Muscle of arm (tissue), 14 donors: ENCODE measurements at places on chromosomes 1 and 21. TPM values are rescaled to one million over a fixed set of nuclear protein-coding genes. Genes with fewer than 3 reads are reported as not detected.

Gene ZNF687
- 9.9 TPM for polyA plus RNA-seq

Gene OR6N1
- polyA plus RNA-seq = not detected

Gene CYP2J2
- polyA plus RNA-seq = 103 TPM

Gene EPHA8
- polyA plus RNA-seq = not detected

Gene KAZN
- 10.6 TPM for polyA plus RNA-seq

Gene NT5C1A
- 3.7 TPM for polyA plus RNA-seq

Gene CRNN
- not detected for polyA plus RNA-seq

Gene C21orf91
- polyA plus RNA-seq = 19.6 TPM

Gene CFHR3
- 4.0 TPM for polyA plus RNA-seq

DNA sequence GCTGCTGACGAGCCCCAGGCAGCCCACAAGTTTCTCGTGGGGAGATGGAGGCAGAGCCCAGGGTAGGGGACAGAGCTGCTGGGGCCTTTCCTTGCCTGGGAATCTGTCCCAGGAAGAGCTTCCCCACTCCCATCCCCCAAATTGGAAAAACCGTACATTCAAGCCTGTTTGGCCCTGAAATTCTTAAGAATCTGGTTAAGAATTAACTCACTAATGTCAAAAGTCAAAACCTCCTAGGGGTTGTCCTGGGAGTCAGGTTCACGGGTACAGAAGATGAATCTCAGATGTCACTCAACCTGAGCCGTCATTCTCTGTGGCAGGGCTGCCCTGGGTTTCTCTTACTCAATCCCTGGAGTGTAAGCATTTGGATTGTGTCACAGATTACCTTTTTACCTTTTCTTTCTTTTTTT lies 8.4 kb downstream of the C1orf115 start:
- no peak for DNase-seq

- no peak for DNase-seq
Observed at GRCh38 chr1:22398656-22399420, 52.8 kb upstream of the ZBTB40 start.

DNA sequence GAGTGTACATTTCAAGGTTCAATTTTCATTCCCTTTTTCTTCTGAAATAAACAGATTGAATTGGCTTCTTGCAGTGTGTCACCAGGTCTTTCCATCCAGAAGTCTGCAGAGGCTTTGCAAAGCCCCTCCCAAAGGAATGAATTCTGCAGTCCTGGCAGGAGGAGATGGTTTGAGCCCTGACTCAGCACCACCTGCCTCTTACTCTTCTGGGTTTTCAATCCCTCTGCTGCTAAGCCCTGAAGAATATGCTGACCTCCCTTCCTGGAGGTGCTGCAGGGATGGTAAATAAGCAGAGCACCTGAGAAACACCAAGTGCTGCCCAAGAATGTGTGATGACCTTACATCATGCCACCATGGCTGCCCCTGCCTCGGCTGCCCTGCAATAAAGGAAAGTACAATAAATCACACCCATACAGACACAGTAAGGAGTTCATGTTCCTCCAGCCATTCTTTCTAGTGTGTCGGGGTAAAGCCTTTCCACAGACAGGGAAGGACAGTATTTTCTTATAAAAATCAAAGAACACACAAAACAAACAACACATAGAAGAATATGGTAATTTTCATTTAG lies 209.2 kb downstream of the ZNF326 start:
- DNase-seq = no peak

- no peak for DNase-seq
Observed at GRCh38 chr1:246641394-246641793, 75.1 kb downstream of the CNST start.

GRCh38 chr1:228000836-228001563 lies 5.8 kb upstream of the WNT3A start:
- DNase-seq = no peak

GRCh38 chr21:39502631-39503030 lies 50.9 kb downstream of the SH3BGR start:
- no peak for DNase-seq

DNA sequence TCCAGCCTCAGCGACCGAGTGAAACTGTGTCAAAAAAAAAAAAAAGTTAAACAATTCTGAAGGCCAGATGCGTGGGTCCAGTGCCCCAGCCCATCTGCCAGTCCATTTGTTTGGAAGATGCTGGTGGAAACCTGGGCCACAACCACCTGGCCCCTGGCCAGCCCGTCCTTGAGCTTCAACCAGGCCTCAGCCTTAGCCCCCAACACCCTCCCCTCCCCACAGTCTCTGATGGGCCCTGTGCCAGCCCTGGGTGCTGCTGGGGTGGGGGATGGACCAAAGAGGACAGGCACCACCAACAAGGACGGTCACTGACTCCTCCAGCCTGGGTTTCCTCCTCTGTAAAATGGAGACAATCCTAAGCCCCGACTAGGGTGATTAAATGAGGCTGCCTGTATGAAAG lies 19.6 kb upstream of the PLEKHG5 start:
- no peak for DNase-seq

- DNase-seq = no peak
Observed at GRCh38 chr1:205073511-205073910, 10.7 kb downstream of the TMEM81 start.

GRCh38 chr1:186643614-186644013 lies 36.6 kb downstream of the PTGS2 start:
- no peak for DNase-seq

DNA sequence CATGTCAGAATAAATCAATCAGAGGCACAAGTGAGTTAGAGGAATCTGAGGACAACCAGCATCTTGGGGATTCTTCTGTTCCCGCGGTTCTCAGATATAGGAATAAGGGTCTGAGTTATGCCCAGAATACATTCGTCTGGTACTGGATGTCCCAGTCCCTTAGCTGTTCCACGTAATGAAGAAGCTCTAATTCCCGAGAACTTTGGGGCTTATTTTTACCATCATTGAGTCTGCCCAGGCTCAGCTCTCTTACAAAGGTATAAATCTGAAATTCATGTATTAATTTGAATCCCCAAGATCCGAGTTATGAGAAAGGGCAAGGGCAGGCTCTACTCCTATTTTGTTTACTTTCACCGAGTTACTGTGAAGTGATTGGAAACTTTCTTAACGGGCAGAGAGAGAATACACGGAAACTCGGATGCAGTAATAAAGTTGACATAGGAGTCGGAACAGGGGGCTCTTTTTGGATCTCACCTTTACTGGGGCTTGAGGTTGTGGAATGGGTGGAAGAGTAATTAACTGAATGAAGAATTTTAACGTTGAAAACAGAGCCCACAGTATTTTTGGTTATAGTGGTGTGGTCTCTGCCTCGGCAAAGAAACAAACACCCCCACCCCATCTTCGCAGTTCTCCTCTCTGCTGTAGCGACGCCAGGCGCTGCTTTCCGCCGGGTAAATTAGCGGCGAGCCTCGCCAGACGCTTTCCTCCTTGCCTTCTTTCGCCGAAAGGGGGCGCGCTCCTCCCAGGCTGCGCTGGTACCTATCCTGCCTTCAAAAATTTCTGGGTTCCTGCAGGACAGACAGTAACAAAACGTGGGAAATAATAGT lies 7.1 kb downstream of the PRRX1 start:
- peak; percentile 87 for DNase-seq

GRCh38 chr1:27872802-27873551 lies 633 bp downstream of the THEMIS2 start:
- no peak for DNase-seq

DNA sequence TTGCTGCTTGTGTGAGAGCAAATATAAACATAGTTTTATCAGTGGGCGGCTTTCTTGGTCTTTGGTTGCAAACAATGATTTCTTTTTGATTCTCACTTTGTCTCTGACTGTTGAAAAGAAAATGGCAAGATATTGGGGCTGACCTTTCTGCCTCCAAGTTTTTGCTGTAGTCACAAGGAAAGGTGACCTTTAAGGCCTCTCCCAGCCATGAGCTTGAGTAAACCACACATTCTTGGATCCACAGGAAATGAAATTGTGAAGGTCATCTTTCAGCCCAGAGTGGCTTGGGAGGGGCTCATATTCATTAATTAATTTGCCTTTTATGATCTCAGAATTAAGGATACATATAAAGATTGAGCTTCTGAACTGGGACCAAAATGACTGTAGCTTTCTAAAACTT lies 241.6 kb downstream of the BACH1 start:
- no peak for DNase-seq

- no peak for DNase-seq
Observed at GRCh38 chr1:215875236-215875635, 308.1 kb downstream of the KCTD3 start.

DNA sequence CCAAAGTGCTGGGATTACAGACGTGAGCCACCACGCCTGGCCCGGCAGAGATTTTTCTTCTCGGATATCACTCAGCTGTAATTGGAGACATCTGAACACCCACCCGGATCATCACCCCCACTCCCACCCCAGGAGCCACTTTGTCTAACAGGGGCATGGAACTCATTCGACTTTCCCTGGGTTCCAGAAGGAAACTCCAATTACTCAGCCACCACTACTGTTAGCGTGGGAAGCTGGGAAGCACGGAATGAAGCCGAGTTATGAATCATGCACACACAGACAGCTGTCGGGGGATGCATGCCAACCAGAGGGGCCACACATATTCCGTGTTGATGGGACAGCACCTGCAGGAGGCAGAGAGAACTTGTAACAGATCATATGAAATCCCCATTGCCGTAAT lies 85.2 kb downstream of the HLCS start:
- no peak for DNase-seq

- DNase-seq = no peak
Observed at GRCh38 chr1:208239473-208240381, 4.5 kb downstream of the PLXNA2 start.

GRCh38 chr1:203289281-203289981 lies 15.9 kb upstream of the BTG2 start:
- DNase-seq = no peak

DNA sequence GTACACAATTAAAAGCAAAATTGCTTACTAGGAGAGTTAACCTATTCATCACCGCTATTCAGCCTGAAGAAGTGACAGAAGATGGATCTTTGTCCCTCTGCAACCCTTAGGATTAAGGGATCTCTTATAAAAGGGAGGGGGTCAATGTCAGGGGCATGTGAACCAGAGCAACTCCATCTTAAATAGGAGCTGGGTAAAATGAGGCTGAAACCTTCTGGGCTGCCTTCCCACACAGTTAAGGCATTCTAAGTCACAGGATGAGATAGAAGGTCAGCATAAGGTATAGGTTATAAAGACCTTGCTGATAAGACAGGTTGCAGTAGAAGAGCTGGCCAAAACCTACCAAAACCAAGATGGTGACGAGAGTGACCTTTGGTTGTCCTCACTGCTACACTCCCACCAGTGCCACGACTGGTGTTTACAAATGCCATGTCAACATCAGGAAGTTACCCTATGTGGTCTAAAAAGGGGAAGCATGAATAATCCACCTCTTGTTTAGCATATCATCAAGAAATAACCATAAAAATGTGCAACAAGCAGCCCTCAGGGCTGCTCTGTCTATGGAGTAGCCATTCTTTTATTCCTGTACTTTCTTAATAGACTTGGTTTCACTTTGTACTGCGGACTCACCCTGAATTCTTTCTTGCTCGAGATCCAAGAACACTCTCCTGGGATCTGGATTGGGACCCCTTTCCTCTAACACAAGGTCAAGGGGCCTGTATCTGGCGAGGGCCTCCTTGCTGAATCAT lies 35.3 kb upstream of the NEK2 start:
- no peak for DNase-seq

GRCh38 chr1:229420765-229421164 lies 13.1 kb downstream of the ACTA1 start:
- DNase-seq = no peak

DNA sequence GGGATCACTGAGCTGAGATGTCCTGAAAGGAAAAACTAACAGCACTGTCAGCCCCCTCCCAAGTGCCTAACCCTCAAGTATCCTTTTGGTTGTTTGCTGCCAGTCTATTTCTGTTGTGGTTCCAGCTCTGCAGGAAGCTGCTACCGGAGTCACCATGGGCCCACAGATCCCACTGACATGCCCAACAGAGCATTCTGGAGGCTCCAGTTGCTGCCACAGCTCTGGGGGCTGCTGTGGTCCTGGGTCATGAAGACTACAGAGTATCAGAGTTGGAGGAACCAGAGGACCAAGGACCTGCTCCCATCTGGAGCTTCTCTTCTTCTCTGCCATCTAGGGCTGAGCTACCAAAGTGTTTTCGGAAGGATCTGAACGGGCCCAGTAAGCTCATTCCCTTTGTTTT lies 910 bp downstream of the LCE3A start:
- DNase-seq = no peak

- peak; percentile 28 for DNase-seq
Observed at GRCh38 chr1:86757272-86757984, 53.1 kb downstream of the SH3GLB1 start.

GRCh38 chr1:153370146-153370545 lies 5.3 kb downstream of the S100A12 start:
- no peak for DNase-seq

GRCh38 chr1:234315091-234315541 lies 58.1 kb upstream of the COA6 start:
- DNase-seq = no peak

DNA sequence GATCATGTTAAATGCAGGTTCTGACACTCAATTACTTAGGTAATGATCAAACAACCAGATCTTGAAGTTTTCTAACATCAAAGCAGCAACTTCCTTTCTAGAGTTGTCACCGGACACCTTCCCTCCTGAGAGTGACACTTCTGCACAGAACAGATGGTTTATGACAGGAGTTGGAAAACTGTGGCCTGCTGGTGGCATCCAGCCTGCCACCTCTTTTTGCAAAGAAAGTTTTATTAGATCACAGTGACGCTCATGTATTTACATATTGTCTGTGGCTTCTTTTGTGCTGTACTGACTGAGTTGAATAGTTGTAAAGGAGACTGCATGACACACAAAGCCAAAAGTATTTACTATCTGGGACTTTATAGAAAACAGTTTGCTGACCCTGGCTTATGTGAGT lies 28.3 kb downstream of the DDR2 start:
- no peak for DNase-seq

DNA sequence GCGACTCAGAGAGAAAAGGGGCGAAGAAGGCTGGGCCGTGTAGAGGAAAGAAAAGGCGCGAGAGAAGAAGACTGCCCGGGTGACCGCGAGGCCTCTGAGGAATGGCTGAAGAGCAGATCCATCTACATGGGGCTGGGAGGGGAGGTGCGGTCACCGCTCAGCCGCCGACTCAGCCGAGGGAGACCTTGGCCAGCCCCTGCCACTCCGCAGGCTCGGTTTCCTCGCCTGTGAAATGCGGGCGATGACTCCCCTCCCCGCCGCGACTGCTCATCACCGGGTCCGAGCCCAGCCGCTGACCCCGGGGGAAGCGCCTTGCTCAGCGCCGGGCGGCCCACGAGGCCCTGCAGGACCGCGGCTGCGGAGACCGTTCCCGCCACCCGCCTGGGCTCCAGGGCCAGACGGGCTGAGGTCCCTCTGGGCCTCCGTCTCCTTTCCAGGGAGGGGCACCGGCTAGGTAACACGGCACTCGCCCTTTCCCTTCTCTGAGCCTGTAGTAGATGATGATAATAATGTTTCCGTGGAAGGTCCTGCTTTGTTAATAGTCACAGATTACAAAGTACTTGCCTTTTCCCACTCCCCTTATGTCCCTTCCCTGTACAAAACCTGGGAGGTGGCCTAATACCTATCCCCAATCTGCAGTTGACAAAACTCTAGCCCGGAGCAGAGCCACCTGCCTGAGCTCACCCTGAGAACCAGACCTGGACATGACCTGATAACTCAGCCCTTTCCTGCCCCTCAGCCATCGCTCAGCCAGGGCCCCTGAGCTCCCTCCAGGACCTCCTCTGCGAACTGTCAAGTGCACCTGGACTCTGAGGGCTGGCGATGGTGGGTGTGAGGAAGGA lies 1.6 kb upstream of the BSND start:
- no peak for DNase-seq
